Stimulated activated naive B cell treated with anti-CD40 and anti-IgM and Interleukin-4, amounts not matched to agents 10 μg/mL and 1 μg/mL and 100 μg/mL, for 72 hours (primary cell): ENCODE measurements at places on chromosomes 13 and 19.
A peak's percentile ranks its signal among the peaks of the same experiment; 100 is the strongest.

- H3K36me3 ChIP-seq = no peaks in the 10 kb centered on the region
- peaks cover 4% of the 10 kb centered on the region for H3K4me1 ChIP-seq
Measured at GRCh38 chr13:113145496-113145895, 13.0 kb upstream of the PROZ start.

DNA sequence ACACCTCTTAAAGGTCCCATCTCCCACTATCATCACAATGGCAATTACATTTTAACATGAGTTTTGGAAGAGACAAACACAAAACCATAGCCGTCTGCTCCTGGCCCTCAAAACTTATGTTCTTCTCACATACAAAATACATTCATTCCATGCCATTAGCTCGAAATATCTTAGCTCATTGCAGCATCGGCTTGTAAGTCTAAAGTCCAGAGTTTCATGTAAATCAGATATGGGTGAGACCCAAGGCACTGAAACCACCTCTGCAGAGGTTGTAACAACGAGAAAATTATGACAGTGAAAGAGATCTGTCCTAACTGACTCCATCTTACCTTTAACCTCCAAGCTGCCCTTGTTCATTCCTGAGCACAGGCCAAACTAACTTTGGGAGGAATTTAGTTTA is 635.0 kb upstream of the SPRY2 start:
- H3K4me3 ChIP-seq = no peak overlapping the region
- DNase-seq = no peak
- H3K36me3 ChIP-seq = no peaks in the 10 kb centered on the region
- H3K27ac ChIP-seq = no peak overlapping the region
- H3K27me3 ChIP-seq = no peaks in the 10 kb centered on the region

DNA sequence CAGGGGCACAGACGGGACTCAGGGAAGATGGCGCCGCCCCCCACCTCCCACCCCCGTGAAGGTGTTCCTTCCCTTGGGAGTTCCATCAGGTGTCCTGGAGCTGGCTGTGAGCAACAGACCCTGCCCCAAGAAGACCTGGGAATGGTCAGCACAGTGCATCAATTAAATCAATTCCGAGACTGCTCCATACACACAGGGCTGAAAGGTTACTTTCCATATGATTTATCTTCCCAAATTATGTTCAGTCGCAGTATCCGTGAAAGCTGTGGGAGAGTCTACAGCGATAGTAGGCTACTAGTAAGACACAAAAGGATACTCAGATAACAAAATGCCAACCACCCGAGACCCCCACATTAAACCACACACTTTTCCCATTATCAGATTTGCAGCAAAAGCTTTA is 71.8 kb upstream of the PABPC3 start:
- H3K27ac ChIP-seq = no peak overlapping the region
- H3K4me1 ChIP-seq = no peaks in the 10 kb centered on the region
- no peak for DNase-seq

GRCh38 chr13:113404723-113405471 is 41.0 kb upstream of the GRTP1 start:
- H3K4me3 ChIP-seq = no peak overlapping the region
- peaks cover 3% of the 10 kb centered on the region for H3K36me3 ChIP-seq

- H3K36me3 ChIP-seq = peaks cover 49% of the 10 kb centered on the region
- H3K27me3 ChIP-seq = no peaks in the 10 kb centered on the region
- H3K27ac ChIP-seq = peak overlapping the region; percentile 68
- peaks cover 37% of the 10 kb centered on the region for H3K4me1 ChIP-seq
- no peak overlapping the region for H3K4me3 ChIP-seq
Measured at GRCh38 chr19:19823916-19824315, 2.4 kb upstream of the ZNF506 start.

GRCh38 chr19:40717880-40718773 is 1.2 kb downstream of the ITPKC start:
- peak overlapping the region; percentile 88 for H3K27ac ChIP-seq
- no peaks in the 10 kb centered on the region for H3K27me3 ChIP-seq
- H3K36me3 ChIP-seq = peaks cover 15% of the 10 kb centered on the region
- no peak for DNase-seq
- H3K4me3 ChIP-seq = peak overlapping the region; percentile 94

DNA sequence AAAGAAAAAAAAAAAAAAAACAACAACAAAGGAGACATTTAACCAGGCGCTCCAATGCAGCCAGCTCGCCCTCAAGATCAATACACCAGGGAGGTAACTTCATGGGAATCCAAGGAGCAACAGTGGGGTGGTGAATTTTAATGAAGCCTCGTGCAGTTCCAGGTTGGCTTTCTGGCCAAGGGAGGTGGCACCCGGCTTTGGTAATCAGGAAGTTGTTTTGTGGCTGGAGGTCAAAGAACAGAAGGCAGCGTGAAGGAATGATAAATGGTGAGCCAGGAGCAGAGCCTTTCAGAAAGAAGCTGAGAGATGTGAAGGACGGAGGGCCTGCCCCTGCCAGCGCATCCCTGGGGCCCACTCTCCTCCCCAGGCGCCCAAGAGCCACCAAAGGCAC is 188.2 kb upstream of the TSC22D1 start:
- H3K4me1 ChIP-seq = peaks cover 8% of the 10 kb centered on the region
- H3K27ac ChIP-seq = no peak overlapping the region
- H3K36me3 ChIP-seq = no peaks in the 10 kb centered on the region

DNA sequence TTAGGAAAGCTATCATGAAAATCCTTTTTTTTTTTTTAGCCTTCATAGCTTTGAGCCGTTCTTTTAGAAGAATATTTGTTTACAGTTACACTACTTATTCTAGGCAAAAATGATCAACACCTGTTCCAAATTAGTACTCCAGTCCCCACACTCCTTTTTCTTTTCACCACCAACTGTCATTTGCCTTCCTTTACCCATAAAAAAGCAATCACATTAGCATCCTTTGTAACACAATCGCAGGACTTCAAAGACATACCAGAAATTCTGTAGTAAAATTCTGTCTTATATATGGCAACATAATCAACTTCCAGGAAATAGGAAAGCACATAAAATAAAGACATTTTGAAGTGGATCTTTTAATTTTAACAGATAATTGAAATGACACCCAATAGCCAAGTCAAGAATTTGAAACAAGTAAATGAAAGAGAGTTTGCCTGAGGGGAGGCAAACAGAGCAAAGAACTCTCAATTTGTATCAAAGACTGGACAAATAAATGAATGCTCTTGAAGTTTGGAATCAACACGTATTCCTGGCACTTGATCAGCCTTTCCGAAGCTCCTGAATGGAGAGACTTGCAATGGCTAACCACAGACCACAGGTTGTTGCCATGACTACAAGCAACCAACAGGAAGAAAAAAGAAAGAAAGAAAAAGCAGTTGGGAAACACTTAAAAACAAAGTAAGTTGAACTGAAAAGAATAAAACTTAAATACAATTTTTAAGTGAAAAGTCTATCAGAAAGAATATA is 206.8 kb downstream of the PCDH9 start:
- H3K36me3 ChIP-seq = no peaks in the 10 kb centered on the region
- peak overlapping the region; percentile 15 for H3K4me3 ChIP-seq
- no peaks in the 10 kb centered on the region for H3K27me3 ChIP-seq
- no peak overlapping the region for H3K27ac ChIP-seq
- no peak for DNase-seq

DNA sequence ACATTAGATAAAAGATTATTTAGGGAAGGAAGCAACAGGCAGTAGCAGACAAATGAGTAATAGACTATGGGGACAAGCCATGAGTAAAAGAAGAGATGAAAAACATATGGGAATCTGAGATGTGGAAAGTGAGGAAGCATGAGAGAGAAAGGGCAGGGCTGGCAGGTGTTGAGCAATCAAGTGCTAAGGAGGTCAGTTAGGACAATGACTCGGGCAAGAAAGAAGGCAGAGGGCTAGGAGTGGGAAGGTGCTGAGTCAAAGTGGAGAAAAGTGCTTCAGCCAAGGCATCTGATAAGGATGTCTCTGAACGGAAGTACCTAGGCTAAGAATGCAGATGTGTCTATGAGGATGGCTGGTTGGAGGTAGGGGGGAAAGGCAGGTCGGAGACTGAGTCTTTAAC is 291.9 kb upstream of the HTR2A start:
- no peaks in the 10 kb centered on the region for H3K4me1 ChIP-seq
- H3K4me3 ChIP-seq = no peak overlapping the region
- no peaks in the 10 kb centered on the region for H3K36me3 ChIP-seq
- no peak overlapping the region for H3K27ac ChIP-seq
- peaks cover 16% of the 10 kb centered on the region for H3K27me3 ChIP-seq
- no peak for DNase-seq

- peaks cover 2% of the 10 kb centered on the region for H3K36me3 ChIP-seq
- peaks cover 6% of the 10 kb centered on the region for H3K4me1 ChIP-seq
- no peak overlapping the region for H3K4me3 ChIP-seq
- no peaks in the 10 kb centered on the region for H3K27me3 ChIP-seq
Measured at GRCh38 chr13:36601186-36601585, 72.6 kb upstream of the SERTM1 start.

DNA sequence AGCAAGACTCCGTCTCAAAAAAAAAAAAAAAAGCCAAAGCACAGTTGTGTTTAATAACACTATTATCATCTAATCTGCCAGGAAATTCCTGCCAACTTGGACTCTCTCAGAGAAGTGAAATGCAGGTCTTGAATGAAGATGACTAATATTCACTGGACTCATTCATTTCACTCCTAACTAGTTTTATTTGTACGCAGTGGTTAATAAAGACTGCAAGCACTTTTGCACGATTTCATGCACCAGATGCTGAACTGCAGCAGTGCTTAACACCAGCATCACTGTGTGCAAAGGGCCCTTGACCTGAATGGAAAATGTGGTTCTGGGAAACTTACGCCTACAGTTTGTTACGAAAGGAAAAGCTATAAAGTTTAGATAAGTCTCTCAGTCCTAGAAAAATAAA is 63.3 kb downstream of the DHRS12 start:
- no peaks in the 10 kb centered on the region for H3K27me3 ChIP-seq
- peaks cover 10% of the 10 kb centered on the region for H3K4me1 ChIP-seq
- H3K4me3 ChIP-seq = no peak overlapping the region
- DNase-seq = no peak
- no peak overlapping the region for H3K27ac ChIP-seq

- no peak overlapping the region for H3K4me3 ChIP-seq
- peaks cover 79% of the 10 kb centered on the region for H3K36me3 ChIP-seq
- peaks cover 6% of the 10 kb centered on the region for H3K4me1 ChIP-seq
- H3K27me3 ChIP-seq = no peaks in the 10 kb centered on the region
Measured at GRCh38 chr19:58274771-58275201, 4.0 kb upstream of the ZNF8 start.

DNA sequence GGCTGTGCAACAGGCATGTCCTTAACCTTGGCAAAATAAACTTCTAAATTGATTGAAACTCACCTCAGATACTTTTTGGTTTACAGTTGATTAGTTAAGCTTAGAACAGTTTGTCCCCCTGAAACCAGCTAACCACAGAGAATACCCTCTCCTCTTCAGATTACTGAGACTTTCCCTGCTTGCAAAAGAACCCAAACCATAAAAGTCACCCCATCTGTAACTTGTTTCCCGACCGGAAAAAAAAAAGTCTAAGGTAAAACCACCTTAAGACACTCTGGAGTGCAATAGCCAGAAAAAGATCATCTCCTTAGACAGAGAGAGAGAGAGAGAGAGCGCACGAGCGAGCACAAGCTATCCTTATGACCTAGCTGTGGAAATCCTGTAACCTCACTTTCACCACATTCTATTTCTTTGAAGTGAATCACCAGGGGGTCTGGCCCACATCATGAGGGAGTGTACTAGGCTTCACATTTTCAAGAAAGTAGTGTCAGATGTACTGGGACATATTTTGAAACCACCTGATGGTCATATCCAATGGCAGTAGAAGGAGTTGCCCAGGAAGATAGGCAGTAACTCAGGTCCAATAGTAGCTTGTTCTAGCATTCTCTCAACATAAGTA is 11.1 kb upstream of the GTF2F2 start:
- H3K27me3 ChIP-seq = peaks cover 16% of the 10 kb centered on the region
- H3K27ac ChIP-seq = peak overlapping the region; percentile 1
- peaks cover 11% of the 10 kb centered on the region for H3K4me1 ChIP-seq
- H3K4me3 ChIP-seq = peak overlapping the region; percentile 41
- H3K36me3 ChIP-seq = no peaks in the 10 kb centered on the region

- H3K27ac ChIP-seq = peak overlapping the region; percentile 39
- peaks cover 74% of the 10 kb centered on the region for H3K4me1 ChIP-seq
- no peak for DNase-seq
- H3K36me3 ChIP-seq = peaks cover 32% of the 10 kb centered on the region
- H3K27me3 ChIP-seq = no peaks in the 10 kb centered on the region
- peak overlapping the region; percentile 9 for H3K4me3 ChIP-seq
Measured at GRCh38 chr13:27151798-27152599, 19.6 kb downstream of the USP12 start.

- H3K4me1 ChIP-seq = peaks cover 39% of the 10 kb centered on the region
- no peaks in the 10 kb centered on the region for H3K27me3 ChIP-seq
Measured at GRCh38 chr19:18007044-18007916, 690 bp upstream of the ARRDC2 start.

DNA sequence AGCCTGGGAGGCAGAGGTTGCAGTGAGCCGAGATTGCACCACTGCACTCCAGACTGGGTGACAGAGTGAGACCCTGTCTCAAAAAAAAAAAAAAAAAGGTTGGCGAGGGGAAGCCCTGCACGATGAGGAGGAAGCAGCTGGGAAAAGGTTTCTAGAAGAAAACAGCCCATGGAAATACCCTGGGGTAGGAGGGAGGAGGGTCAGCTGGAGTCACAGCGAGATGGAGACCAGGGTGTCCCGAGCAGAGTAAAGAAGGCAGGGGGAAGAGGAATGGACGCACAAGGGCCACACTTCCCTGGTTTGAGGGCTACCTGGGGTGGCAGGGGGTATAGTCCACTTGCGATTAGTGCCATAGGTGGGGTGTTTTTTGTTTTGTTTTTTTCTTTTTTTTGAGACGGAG is 6.4 kb downstream of the KANK3 start:
- H3K4me3 ChIP-seq = no peak overlapping the region
- H3K27me3 ChIP-seq = peaks cover 30% of the 10 kb centered on the region
- DNase-seq = no peak
- no peaks in the 10 kb centered on the region for H3K36me3 ChIP-seq

GRCh38 chr19:32317086-32317485 is 28.3 kb upstream of the ZNF507 start:
- no peak for DNase-seq
- H3K4me3 ChIP-seq = no peak overlapping the region
- H3K36me3 ChIP-seq = no peaks in the 10 kb centered on the region

DNA sequence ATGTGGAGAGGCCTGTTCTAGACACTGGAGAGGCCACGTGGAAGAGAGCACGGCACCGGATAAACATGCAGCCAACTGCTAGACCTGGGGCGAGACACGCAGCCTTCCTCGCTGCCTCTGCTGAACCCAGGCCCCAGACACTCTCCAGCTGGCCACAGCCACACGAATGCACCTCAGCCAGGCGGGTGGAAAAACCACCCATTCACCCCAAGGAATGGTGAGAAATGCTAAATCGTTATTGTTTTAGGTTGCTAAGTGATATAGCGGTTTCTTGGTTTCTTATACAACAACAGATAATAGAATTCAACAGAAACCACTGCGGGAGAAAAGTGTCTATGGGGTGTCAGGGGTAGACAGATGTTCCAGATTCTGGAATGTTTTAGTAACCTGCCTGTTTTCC is 52.5 kb downstream of the STK24 start:
- peak overlapping the region; percentile 82 for H3K27ac ChIP-seq
- no peak overlapping the region for H3K4me3 ChIP-seq
- H3K4me1 ChIP-seq = peaks cover 100% of the 10 kb centered on the region
- DNase-seq = no peak
- H3K36me3 ChIP-seq = peaks cover 38% of the 10 kb centered on the region
